ENCODE measurements at places on chromosomes 7 and 10. TPM values are rescaled to one million over a fixed set of nuclear protein-coding genes. Genes with fewer than 3 reads are reported as not detected.

DNA sequence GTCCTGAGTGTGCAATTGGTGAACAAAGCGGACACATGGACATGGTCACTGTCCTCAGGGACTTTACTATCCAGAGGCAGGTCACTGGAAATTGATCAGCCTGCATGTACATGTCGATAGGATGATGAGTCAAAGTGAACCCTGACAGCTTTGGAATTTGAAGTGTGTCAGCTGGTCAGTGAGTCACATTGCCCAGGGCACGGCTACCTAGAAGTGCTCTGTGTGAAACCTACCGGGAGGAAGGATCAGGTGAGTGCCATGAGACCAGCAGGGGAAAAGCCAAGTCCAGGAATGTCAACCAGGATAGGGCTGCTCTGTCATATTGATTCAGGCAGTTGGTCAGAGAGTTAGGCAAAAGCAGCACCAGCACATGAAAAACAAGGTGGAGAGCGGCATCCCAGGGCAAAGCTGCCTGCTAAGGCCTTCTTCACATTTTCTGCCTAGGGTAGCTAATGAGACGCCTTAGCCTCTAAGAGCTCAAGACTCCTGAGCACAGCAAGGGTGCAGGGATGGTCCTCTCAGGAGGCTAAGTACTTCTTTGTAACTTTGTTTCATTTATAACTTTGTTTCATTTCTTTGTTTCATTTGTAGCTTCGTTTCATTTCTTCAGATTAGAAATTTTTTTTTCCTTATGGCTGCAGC is 19.4 kb upstream of the PDCD4 start:
- DNase-seq = peak; percentile 88

- DNase-seq = no peak
These were observed 28.9 kb upstream of the CREB3L2 start for GRCh38 chr7:138030679-138031351.

DNA sequence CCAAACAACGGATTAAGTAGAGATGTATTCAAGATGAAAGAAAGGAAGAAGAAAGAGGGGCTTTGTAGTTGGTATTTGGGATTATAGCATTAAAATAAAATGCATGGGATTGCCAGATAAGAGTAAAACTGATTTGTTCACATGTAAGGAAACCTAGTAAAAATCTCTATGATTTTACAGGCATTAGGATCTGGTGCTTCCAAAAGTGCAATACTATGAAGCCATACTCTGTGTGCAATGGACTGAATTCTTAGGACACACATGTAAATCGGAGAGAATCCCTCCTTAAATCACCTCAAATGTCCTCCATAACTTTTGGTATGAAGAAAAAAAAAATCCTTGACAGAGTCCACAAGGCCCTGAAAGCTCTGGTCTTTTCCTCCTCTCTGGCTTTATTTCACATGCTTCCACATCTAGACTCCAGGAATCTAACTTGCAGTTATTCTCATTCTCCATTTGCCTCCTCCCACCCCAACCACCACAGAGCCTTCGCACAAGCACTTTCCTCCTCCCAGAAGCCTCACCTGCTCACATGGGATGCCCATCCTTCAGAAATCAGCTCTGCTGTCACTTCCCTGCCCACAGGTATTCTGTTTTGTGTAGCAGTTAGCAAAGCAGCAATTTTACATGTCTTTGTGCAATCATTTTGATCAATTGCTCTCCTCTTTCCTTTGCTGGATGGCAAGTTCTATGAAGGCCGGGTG is 378.3 kb downstream of the KCNMA1 start:
- no peak for DNase-seq

GRCh38 chr10:62268027-62268398 is 631 bp downstream of the RTKN2 start:
- no peak for DNase-seq

GRCh38 chr10:72764151-72764550 is 72.2 kb downstream of the MCU start:
- DNase-seq = no peak

DNA sequence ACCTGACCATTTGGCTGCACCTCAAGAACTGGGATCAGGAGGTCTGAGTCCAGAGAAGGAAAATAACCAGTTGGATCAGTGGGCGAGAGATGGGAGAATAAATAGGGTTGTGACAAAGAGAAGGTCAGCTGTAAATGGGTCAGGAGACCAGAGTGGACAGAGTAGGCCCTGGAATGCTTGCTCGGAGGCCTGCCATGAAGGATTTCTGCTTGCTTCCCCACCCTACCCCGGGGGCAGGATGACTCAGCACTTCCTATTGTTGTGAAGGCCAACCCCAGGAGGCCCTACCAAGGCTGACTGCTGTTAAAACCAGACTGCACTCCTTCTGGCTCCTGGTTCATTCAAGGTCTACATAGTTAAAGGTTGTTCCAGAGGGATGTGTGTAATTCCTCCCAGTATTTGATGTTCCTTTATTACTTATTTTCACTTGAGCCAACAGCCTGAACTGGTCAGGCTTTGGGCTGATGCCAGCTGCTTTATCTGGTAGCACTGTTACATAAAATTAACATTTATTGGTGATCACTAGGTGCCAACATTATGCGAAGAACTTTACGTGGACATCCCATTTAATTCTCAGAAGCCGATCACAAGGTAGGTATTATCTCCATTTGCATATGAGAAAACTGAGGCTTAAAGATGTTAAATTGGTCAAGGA is 27.3 kb upstream of the IFRD1 start:
- peak; percentile 82 for DNase-seq

GRCh38 chr7:142833174-142834048 is 21.5 kb upstream of the EPHB6 start:
- no peak for DNase-seq

GRCh38 chr7:157879391-157879790 is 542.6 kb downstream of the DNAJB6 start:
- no peak for DNase-seq

FASTK gene
- total RNA-seq = 33.0 TPM

DNA sequence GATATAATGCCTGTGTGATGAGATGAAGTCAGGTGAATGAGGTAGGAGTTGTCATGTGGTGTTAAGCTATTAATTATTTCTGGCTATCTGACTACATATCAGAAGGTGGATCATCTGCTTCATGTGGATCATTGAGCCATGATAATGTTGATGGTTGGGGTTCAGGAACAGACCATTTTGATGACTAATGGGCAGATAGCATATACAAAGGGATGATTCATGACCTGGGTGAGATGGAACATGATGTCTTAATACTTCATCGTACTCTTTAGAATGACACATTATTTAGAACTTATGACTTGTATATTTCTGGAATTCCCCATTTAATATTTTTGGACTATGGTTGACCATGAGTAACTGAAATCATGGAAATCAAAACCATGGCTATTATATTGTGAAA is 155.1 kb downstream of the OR13A1 start:
- DNase-seq = no peak

GRCh38 chr10:48496831-48497779 is 107.8 kb downstream of the ARHGAP22 start:
- DNase-seq = no peak

GRCh38 chr7:138663725-138664710 is 37.1 kb downstream of the SVOPL start:
- DNase-seq = peak; percentile 59
